ENCODE measurements at places on chromosomes 1 and 21. TPM values are rescaled to one million over a fixed set of nuclear protein-coding genes. Genes with fewer than 3 reads are reported as not detected.

- no peak for DNase-seq
Observed at GRCh38 chr1:186670297-186671135, 9.7 kb downstream of the PTGS2 start.

DNA sequence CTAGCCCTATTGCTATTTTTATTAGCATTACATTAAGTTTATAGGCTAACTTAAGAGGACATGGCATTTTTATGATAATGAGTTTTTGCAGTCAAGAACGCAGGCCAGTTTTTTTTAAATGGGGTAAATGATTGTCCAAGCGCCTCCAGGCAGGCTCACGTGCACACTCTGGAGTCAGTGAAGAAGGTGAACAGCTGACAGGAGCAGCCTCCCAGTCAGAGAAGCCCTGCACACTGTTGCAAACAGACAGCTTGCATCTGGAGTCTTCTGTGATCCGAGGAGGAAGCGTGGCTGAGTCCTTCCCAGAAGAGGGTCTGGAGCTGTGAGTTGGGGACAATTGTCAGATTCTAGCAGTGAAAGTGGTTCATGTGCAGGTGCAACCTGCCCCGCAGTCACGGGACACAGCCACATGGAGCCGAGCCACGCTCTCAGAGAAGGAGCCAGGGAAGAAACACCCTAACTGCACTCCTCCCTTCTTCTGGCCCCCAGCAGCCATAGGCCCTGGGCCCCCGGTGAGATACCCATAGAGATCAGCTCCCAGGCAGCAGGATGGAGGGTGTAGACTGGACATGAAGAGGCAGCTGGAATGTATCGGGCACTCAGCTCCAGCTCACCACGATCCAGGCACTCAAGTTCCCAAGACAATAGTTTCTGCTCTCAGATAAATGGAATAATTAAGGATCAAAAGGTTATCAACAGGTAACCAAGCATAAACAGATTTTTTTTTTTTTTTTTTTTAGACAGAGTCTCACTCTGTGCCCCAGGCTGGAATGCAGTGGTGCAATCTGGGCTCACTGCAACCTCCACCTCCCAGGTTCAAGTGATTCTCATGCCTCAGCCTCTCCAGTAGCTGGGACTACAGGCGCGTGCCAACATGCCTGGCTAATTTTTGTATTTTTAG lies 26.4 kb downstream of the CAPN2 start:
- DNase-seq, result no peak

GRCh38 chr1:24970399-24970753 lies 40.3 kb upstream of the RUNX3 start:
- DNase-seq, result no peak

DNA sequence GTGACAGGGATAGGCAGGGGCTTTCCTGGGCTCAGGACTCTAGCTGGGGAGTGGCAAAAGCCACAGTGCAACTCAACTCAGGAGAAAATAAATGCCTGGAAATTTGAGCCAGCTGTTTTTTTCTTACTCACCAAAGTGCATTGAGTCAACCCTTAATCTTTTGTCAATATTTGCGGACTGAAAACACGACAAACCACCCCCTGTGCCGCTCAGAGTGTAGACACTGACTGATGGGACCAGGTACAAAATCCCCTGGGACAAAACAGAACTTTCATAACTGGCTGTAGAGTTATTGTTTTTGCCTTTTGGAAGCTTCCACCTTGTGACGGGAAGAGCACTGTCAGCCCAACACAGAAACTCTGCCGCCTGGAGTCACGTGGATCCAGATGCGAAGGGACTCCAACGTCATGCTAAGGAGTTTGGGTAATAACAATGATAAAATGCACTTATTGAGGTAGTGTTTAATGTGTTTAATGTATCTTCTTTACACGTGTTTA lies 164.6 kb downstream of the PLPP3 start:
- DNase-seq, result no peak

- no peak for DNase-seq
Observed at GRCh38 chr1:30879940-30880677, 28.4 kb downstream of the SDC3 start.

DNA sequence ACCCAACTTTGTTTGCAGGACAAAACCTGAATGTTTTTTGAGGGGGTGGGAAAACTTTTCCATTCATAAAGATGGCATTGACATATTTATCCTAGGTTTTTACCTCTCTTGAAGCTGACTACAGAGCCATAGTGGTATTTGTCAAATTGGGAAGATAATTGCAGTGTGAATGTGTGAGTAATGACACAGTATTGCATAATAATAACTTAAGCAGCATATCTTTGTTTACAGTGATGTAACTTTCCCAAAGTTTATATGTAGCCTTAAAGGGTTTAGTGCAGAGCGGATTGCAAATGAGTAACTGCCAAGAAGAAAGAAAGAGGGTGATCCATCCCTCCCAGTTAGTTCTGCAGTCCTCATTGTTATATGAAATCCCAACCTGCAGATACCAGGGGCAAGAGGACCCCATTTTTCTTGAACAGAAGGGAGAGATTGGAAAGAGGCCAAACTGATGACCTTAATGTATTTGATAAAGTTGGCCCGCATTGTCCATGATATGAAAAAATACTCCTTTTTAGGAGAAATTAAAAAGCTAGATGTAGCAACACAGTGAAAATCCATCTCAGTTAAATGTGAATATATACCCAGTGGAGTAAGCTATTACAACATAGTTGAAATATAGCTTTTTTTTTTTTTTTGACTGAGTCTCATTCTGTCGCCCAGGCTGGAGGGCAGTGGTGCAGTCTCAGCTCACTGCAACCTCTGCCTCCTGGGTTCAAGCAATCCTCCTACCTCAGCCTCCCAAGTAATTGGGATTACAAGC lies 23.7 kb upstream of the NFIA start:
- no peak for DNase-seq

GRCh38 chr1:14786681-14787080 lies 188.2 kb downstream of the KAZN start:
- DNase-seq, result no peak

DNA sequence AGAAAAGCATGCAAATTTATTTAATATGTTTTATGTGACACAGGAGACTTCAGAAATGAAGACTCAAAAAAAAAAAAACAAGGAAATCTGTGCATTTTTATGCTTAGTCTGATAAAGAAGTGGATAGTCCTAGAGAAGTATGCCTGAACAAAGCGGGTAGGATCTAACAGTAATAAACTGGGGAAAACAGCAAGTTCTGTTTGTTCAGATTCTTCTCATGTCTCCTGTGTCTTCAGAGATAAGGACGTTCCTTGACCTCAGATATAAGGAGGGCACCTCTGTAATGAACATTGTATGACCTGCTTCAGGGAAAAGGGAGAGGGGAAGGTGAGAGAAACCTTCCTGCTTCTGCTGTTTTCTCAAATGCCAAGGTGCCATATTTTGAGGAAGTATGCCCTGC lies 67.7 kb upstream of the TNFSF18 start:
- DNase-seq, result no peak

- no peak for DNase-seq
Observed at GRCh38 chr1:64263856-64264255, 60.4 kb downstream of the UBE2U start.

DNA sequence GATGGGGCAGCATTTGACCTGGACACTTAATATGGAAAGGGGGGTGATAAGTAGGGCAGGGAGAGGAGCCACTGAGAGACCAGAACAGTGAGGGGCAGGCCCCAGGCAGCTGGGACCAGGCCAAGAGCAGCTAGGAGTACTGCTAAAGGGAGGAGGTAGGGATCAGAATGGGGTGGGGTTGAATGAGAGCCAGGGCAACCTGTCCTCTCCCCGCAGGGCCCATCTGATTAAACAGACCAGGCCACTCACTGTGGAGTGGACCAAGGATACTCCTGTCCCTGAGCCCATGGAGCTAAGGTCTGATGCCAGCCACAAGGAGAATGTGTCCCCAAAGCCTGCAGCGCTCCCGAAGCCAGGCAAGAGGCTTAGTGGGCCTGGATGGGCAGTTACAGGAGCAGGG lies 2.1 kb downstream of the C1orf167 start:
- DNase-seq, result no peak

- no peak for DNase-seq
Observed at GRCh38 chr21:22961258-22961657, 1963.0 kb downstream of the NCAM2 start.

GRCh38 chr1:18668046-18668445 lies 37.4 kb downstream of the PAX7 start:
- DNase-seq, result no peak

- no peak for DNase-seq
Observed at GRCh38 chr1:65176591-65176990, 28.6 kb downstream of the AK4 start.

GRCh38 chr1:160637821-160638539 lies 8.9 kb downstream of the SLAMF1 start:
- peak; percentile 87 for DNase-seq

DNA sequence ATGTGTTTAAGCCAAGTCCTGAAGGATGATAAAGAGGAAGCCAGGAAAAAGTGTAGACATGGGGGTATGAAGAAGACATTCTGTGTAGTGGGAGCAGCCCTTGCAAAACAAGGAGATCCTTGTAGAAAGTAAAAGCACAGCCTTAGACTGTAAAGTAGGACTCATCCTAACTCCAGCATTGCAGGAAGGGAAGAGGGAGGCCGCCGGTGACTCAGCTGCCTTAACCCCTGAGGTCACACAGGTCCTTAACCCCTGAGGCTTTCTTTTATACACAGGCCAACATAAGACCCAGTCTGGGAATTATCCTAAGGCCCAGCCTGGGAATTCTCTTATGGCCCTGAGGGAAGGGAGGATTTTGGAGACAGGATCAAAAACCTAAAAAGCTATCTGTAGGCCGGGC lies 18.0 kb downstream of the PGM1 start:
- no peak for DNase-seq

DNA sequence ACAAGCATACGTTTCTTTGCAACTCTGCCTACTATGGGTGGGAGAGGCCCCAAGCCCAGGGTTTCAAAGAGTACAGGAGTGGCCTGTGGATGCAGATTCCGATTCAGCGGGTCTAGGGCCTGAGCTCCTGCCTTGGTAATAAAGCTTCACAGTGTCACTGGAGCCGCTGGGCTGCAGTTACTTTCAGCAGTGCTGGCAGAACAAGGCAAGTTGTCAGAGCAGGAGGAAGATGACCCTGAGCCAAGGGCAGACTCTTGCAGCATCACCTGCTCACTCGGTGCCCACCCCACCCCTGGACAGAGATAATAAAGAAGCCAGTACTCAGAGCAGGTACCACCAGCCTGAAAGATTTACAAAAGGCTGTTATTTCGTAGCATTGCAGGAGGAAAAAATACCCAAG lies 8.0 kb upstream of the RAP1GAP start:
- no peak for DNase-seq

DNA sequence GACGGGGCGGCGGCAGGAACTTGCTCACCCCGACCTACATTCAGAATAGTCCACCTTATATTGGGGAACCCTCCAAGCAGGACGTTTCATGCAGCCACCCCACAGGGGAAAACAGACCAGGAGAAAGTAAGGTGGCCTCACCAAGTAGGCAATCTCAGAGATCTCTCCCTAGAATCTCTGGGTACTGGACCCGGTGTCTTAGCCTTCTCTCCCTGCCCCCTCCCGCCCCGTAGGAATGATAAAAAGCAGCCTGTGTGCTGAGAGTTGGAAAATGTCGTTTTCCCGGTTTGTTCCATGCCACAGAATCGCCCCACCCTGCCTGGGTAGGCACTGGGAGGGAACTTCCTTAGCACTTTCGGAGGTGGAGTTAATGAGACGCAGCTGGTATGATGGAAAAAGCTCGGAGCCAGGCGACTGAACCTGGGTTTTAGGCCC lies 789 bp upstream of the PTPN14 start:
- DNase-seq, result no peak

- no peak for DNase-seq
Observed at GRCh38 chr21:42956824-42957630, 17.3 kb upstream of the PKNOX1 start.

- no peak for DNase-seq
Observed at GRCh38 chr1:159200769-159201168, 3.9 kb upstream of the ACKR1 start.

GRCh38 chr1:93597709-93598108 lies 83.9 kb downstream of the BCAR3 start:
- no peak for DNase-seq

Gene EDEM3
- total RNA-seq, result 8.9 TPM

Gene SYDE2
- 0.35 TPM for total RNA-seq

Gene PTGS2
- total RNA-seq, result 32.8 TPM

Gene PRR9
- total RNA-seq, result not detected

Gene PTGER3
- 21.9 TPM for total RNA-seq

Gene LRRIQ3
- total RNA-seq, result 0.16 TPM

Gene FRRS1
- total RNA-seq, result 3.3 TPM

Gene ATG4C
- total RNA-seq, result 9.7 TPM

Gene MTHFR
- total RNA-seq, result 61.8 TPM

Measured in natural killer cell (primary cell).